ENCODE measurements at places on chromosomes 11 and 22.

DNA sequence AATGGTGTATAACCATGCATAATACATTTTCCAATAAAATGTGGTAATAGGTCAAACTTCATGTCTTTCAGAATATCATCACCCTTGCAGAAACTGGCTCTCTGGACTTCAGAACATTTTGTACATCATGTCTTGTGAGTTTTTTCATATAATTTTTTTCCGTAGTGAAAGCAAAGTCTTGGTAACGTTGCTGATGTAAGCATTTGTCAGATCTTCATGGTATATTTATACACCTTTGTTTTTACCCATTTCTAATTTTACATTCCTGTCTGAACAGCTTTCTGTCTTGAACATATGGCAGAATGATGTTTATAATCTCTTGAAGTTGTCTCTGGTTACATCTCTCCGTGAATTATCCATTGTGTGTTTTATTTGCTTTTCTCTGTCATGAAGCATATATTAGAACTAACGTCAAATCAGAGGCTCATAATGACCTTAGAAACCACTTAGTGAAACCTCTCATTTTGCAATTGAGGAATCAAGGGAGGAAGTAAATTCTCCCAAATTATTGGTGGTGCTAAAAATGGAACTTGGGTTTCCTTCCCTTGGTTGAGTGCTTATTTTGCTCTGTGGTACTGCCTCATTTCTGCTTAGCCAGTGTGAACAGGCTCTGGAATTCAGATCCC, 37.4 kb downstream of the CSRP3 start:
- no peak for DNase-seq

DNA sequence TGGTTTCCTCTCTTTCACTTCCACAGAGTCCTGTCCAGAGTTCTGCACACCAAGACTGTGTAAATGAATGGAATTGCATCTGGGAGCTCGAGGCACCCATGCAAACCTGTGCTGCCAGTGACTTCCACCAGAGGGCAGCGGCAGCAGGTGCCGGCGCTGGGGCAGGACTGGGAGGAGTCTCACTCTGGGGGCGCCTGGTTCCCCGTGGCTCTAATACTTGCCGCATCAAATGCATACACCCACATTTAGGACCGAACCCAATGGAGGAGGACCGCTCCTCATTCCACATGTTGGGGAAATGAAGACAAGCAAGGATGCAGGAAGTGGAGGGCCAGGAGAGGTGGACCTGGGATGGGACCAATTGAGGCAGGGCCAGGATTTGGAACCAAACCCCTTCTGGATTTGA, 1.1 kb upstream of the CD6 start:
- no peak for DNase-seq

DNA sequence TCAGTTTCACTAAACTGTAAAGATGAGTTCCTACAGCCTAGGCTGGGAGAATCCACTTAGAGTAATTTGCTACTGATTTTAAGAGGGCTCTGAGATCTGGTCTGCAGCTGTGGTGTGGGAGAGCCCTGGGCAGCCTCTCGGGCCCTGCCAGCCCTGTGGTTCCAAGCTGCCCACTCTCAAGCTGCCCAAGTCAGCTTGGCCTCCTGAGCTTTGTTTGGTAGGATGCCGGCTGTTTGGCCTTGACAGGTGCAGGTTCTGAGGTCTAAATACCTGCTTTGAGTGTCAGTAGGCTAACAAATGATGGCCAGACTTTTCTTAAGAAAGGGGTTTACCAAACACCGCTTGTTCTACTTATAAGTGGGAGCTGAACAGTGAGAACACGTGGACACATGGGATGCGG, 133.3 kb upstream of the TTC12 start:
- no peak for DNase-seq

DNA sequence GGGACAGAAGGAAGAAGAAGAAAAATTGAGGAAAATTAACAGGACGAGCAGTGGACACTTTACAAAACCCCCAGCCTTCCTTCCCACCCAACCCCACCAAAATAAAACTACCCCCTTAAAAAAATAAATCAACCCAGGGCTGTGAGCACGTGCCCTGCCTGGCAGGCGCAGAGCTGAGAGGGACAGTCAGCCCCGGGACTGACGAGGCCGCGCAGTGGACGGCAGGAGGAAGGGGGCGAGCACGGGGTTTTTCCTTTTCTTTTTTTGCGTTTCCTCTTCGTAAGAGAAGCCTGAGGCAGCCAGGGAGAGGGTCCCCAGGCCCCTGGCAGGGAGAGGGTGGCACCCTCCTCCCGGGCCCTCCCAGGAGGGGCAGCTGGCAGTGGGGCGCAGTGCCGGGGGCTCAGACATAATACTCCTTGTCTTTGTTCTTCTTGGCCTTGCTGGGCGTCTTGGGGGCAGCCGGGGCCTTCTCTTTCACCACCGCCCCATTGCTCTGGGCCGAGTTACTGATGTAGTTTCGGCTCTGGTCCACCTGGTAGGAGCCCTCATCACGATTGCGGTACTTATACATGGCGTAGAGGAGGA, 15.9 kb downstream of the SLC22A12 start:
- no peak for DNase-seq
